ENCODE measurements at places on chromosomes 4 and X.

- no peak for DNase-seq
Measured at GRCh38 chr4:148737061-148737770, 295.0 kb upstream of the NR3C2 start.

- DNase-seq: no peak
Measured at GRCh38 chr4:15469402-15470127, at the start of gene CC2D2A. TSS of gene CC2D2A (plus strand) at chr4:15469882. CDS start at chr4:15475933, 6,051 bp downstream.

- no peak for DNase-seq
Measured at GRCh38 chrX:44698357-44698756, 145.5 kb upstream of the DUSP21 start.

DNA sequence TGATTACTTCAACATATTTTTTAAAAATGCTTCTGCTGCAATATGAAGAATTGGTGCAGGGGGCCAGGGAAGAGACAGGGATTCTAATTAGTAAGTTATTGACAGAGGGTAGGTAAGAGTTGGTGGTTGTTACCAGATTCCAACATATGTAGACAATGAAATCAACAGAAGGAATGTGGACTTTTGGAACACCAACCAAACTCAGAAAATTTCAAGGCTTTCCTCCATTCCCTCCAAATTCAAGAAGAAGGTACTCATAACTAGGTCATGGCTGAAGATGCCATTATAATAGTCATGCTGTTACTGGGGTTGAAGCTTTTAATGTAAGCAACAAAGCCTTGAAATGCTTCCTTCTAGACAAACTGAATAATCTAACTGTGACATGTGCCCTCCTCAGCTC lies 22.9 kb upstream of the CXCL13 start:
- DNase-seq: no peak

GRCh38 chr4:155762334-155762733 lies 3.5 kb downstream of the GUCY1B1 start:
- DNase-seq: no peak

- no peak for DNase-seq
Measured at GRCh38 chr4:176469546-176469945, 149.8 kb downstream of the SPCS3 start.

DNA sequence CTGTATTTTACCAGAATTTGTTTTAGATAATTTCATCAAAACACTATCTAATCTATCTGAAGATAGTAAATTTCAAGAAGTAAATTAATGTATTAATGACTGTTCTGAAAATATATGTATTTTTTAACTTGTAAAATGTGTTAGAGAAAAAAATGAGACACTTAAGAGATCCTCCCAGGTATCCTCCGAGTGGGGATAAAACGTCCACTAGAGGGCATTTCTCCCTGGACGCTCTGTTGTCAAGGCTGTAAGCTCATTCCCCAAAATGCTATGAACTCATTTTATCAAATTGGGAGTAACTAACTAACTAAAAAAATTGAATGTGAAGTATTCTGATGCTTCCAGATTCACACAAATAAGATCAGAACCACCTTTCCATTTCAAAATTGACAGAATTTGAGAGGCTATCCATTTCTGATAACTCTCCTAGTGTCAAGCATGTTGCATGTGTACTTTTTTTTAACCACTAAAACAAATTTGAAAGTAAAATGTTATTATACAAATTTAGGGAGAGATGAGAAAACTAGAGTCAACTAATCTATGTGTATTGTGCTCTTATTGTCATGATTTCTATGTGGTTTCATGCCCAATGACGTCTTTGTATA lies 337.3 kb upstream of the HS3ST1 start:
- DNase-seq: peak; percentile 15

All from HuH-7 (cell line).